ENCODE measurements at places on chromosomes 13 and 19. TPM values are rescaled to one million over a fixed set of nuclear protein-coding genes. Genes with fewer than 3 reads are reported as not detected.
A peak's percentile ranks its signal among the peaks of the same experiment; 100 is the strongest.

- no peaks in the 10 kb centered on the region for H3K27me3 ChIP-seq
- H3K4me3 ChIP-seq, result peak overlapping the region; percentile 96
- H3K4me1 ChIP-seq, result peaks cover 26% of the 10 kb centered on the region
- peak overlapping the region; percentile 98 for H3K27ac ChIP-seq
Observed at GRCh38 chr19:38898788-38899446, 501 bp downstream of the SIRT2 start.

The LIN7B gene
- total RNA-seq, result 13.9 TPM

GRCh38 chr13:26895808-26896466, 135.4 kb upstream of the GPR12 start:
- H3K4me3 ChIP-seq, result no peak overlapping the region
- no peak overlapping the region for H3K27ac ChIP-seq
- peaks cover 20% of the 10 kb centered on the region for H3K27me3 ChIP-seq
- no peaks in the 10 kb centered on the region for H3K36me3 ChIP-seq
- DNase-seq, result no peak
- H3K4me1 ChIP-seq, result no peaks in the 10 kb centered on the region

- peaks cover 6% of the 10 kb centered on the region for H3K27me3 ChIP-seq
- DNase-seq, result no peak
- no peaks in the 10 kb centered on the region for H3K36me3 ChIP-seq
- H3K4me1 ChIP-seq, result no peaks in the 10 kb centered on the region
Observed at GRCh38 chr13:78997902-78998629, 339.1 kb upstream of the OBI1 start.

- peaks cover 12% of the 10 kb centered on the region for H3K27me3 ChIP-seq
- H3K36me3 ChIP-seq, result peaks cover 1% of the 10 kb centered on the region
- peaks cover 7% of the 10 kb centered on the region for H3K4me1 ChIP-seq
- DNase-seq, result no peak
- H3K4me3 ChIP-seq, result no peak overlapping the region
Observed at GRCh38 chr13:20363603-20364002, 131.5 kb upstream of the GJB6 start.

- no peak for DNase-seq
- no peaks in the 10 kb centered on the region for H3K27me3 ChIP-seq
- H3K27ac ChIP-seq, result no peak overlapping the region
- H3K4me3 ChIP-seq, result no peak overlapping the region
- no peaks in the 10 kb centered on the region for H3K4me1 ChIP-seq
Observed at GRCh38 chr13:59601993-59602392, 561.7 kb downstream of the DIAPH3 start.

- DNase-seq, result no peak
- no peak overlapping the region for H3K4me3 ChIP-seq
- no peaks in the 10 kb centered on the region for H3K36me3 ChIP-seq
- H3K4me1 ChIP-seq, result no peaks in the 10 kb centered on the region
- H3K27ac ChIP-seq, result no peak overlapping the region
Observed at GRCh38 chr13:52896827-52897659, 48.6 kb upstream of the PCDH8 start.

DNA sequence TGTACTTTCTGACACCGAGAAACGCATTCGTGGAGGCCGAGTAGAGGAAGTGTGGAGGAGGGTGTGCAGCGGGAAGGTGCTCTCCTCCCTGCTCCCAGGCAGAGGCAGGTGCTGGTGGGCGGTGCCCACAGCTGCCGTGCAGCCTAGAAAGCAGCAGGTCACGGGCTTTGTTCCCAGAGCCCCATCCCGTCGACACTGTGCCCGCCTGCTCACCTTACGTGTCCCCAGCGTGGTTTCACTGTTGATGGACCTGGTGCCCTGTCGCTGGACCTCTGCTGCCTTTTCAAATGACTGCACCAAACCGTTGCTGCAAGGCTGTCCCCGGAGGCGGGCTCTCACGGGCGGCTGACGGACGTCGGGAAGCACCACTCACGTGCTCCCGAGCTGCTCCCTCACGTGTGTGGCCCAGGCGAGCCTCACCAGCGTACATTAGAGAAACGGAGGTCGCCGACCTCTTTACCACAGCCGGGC, 20.8 kb downstream of the PLEKHJ1 start:
- DNase-seq, result no peak
- H3K4me3 ChIP-seq, result no peak overlapping the region
- H3K4me1 ChIP-seq, result no peaks in the 10 kb centered on the region
- peaks cover 25% of the 10 kb centered on the region for H3K36me3 ChIP-seq
- no peaks in the 10 kb centered on the region for H3K27me3 ChIP-seq

The CACNG6 gene
- total RNA-seq, result not detected

DNA sequence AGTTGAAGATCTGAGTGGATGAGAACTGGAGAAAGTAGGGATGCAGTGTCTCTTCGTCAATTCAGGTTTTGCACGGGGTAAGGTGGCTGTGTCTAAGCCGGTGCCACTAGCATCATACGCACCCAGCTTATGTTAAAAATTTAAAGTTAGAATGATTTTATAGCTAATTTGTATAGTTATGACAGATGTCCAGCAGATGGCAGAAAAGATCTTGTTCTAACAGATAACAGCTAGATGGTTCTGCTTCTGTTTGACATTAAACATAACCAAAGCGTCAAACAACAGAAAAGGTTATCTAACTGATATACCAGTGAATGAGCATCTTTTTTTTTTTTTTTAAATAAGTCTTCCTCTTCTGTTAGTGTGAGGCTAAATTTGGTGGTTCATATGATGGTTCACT, 18.8 kb upstream of the EDDM13 start:
- no peaks in the 10 kb centered on the region for H3K36me3 ChIP-seq
- no peak overlapping the region for H3K4me3 ChIP-seq
- no peaks in the 10 kb centered on the region for H3K4me1 ChIP-seq
- no peak overlapping the region for H3K27ac ChIP-seq
- DNase-seq, result no peak

GRCh38 chr13:97266332-97266731, 44.2 kb downstream of the MBNL2 start:
- peaks cover 3% of the 10 kb centered on the region for H3K36me3 ChIP-seq
- H3K4me1 ChIP-seq, result peaks cover 64% of the 10 kb centered on the region
- H3K27ac ChIP-seq, result peak overlapping the region; percentile 84
- no peak for DNase-seq

The TMEM59L gene
- 4.4 TPM for total RNA-seq

The SLAIN1 gene
- total RNA-seq, result 0.69 TPM

DNA sequence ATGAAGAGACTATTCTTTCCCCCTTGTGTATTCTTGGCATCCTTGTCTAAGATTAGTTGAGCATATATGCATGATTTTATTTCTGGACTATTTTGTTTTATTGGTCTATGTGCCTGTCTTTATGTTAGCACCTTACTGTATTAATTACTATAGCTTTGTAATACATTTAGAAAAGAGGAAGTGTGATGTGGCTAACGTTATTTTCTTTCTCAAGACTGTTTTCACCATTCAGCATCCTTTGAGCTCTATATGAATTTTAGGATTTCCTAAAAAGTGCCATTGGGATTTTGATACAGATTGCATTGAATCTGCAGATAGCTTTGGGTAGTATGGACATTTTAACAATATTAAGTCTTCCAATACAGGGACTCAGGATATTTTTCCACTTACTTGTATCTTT, 37.5 kb upstream of the PCDH20 start:
- no peaks in the 10 kb centered on the region for H3K36me3 ChIP-seq
- no peak overlapping the region for H3K27ac ChIP-seq
- peaks cover 17% of the 10 kb centered on the region for H3K27me3 ChIP-seq
- no peaks in the 10 kb centered on the region for H3K4me1 ChIP-seq

GRCh38 chr13:26864576-26864975, 104.0 kb upstream of the GPR12 start:
- no peak for DNase-seq
- no peaks in the 10 kb centered on the region for H3K36me3 ChIP-seq
- no peaks in the 10 kb centered on the region for H3K4me1 ChIP-seq
- no peak overlapping the region for H3K4me3 ChIP-seq

DNA sequence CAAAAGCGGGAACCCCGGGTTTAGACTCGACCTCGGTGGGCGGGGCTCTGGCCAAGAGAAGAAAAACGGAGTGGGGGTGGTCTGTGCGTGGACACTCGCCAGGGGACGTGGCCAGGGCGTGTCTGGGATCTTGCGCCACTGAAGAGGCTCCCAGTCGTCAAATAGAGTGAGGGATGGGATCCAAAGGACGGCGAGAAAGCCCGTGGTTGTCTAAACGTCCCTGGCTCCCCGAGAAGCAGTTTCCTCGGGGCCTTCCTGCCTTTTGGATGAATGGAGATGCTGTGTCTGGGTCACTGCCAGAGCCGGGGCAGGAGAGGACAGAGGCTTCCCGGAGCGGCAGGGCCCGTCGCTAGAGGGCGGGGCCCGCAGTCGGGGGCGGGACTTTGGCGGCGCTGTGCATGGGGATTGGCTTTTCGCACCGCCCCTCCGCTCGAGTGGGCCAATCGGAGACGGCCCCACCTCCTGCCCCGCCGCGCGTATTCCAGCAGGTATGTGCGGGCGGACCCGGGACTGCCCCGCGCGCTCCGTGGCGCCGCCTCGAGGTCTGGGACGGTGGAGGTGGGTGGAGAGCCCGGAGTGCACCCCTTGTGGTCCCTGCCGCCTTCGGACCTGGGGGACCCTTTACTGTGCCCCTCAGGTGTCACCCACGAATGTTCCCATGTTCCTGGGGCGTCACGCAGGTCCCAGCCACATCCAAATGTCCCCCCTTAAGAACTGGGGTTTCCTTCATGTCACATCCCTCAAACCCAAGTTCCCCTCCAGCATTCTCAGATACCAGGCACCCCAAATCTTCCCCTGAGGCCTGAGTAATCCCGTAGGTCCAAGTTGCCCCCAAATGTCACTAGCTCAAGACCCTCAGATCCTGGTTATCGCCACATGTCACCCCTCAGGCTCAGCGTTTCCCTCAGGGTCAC, 38.3 kb downstream of the ZSWIM4 start:
- H3K27ac ChIP-seq, result peak overlapping the region; percentile 94
- H3K4me3 ChIP-seq, result peak overlapping the region; percentile 53
- DNase-seq, result no peak

GRCh38 chr13:94713561-94714182, 1.3 kb upstream of the SOX21 start:
- peaks cover 3% of the 10 kb centered on the region for H3K36me3 ChIP-seq
- no peak overlapping the region for H3K4me3 ChIP-seq
- no peak for DNase-seq
- peaks cover 10% of the 10 kb centered on the region for H3K4me1 ChIP-seq
- peaks cover 63% of the 10 kb centered on the region for H3K27me3 ChIP-seq
- no peak overlapping the region for H3K27ac ChIP-seq

The NPAS1 gene
- 1.0 TPM for total RNA-seq
